Astrocyte (in vitro differentiated cells and primary cell): ENCODE measurements at places on chromosomes 6 and 20. TPM values are rescaled to one million over a fixed set of nuclear protein-coding genes. Genes with fewer than 3 reads are reported as not detected.

RFX6 gene
- total RNA-seq = not detected in 2 replicates

CMTR1 gene
- 44.1 and 47.0 TPM in 2 replicates for total RNA-seq

COL9A1 gene
- total RNA-seq = 0.11 TPM in 1 of 2 replicates, not detected in the other

VPS52 gene
- 29.9 and 30.6 TPM in 2 replicates for total RNA-seq

APMAP gene
- total RNA-seq = 110 and 114 TPM in 2 replicates

RANBP9 gene
- total RNA-seq = 42.1 and 43.7 TPM in 2 replicates

MAN1A1 gene
- total RNA-seq = 11.7 and 13.2 TPM in 2 replicates

FGD2 gene
- not detected in 2 replicates for total RNA-seq

LRP11 gene
- 24.2 and 26.2 TPM in 2 replicates for total RNA-seq

GINS1 gene
- total RNA-seq = 5.0 and 6.6 TPM in 2 replicates
